ENCODE measurements at places on chromosomes 2 and 18. TPM values are rescaled to one million over a fixed set of nuclear protein-coding genes. Genes with fewer than 3 reads are reported as not detected.

GRCh38 chr2:215928086-215928485 lies 85.3 kb downstream of the MREG start:
- DNase-seq = no peak

KLHL29 gene
- total RNA-seq = 2.9 TPM

SCYGR8 gene
- not detected for total RNA-seq

GRCh38 chr2:23626701-23627230 lies 241.8 kb downstream of the KLHL29 start:
- DNase-seq = no peak

GRCh38 chr2:28359222-28360057 lies 33.2 kb upstream of the FOSL2 start:
- peak; percentile 91 for DNase-seq

Measured in activated naive CD4-positive, alpha-beta T cell treated with anti-CD3 and anti-CD28 coated beads for 36 hours (primary cell).